Kidney tubule cell (primary cell): ENCODE measurements at places on chromosomes 6 and 20.

DNA sequence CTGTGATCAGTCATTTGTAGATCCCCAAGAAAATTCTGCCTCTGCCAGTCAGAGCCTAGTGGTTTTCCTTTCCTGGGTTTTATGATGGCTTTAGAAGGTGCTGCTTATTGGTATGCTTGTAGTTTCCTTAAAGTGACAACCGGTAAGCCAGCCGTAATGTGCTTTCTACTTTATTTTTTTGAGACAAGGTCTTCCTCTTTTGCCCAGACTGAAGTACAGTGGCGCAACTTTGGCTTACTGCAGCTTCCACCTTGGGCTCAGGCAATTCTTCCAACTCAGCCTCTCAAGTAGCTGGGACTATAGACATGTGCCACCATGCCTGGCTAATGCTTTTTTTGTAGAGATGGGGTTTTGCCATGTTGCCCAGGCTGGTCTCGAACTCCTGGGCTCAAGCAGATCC, 23.5 kb downstream of the MCM8 start:
- DNase-seq, result peak; percentile 16

DNA sequence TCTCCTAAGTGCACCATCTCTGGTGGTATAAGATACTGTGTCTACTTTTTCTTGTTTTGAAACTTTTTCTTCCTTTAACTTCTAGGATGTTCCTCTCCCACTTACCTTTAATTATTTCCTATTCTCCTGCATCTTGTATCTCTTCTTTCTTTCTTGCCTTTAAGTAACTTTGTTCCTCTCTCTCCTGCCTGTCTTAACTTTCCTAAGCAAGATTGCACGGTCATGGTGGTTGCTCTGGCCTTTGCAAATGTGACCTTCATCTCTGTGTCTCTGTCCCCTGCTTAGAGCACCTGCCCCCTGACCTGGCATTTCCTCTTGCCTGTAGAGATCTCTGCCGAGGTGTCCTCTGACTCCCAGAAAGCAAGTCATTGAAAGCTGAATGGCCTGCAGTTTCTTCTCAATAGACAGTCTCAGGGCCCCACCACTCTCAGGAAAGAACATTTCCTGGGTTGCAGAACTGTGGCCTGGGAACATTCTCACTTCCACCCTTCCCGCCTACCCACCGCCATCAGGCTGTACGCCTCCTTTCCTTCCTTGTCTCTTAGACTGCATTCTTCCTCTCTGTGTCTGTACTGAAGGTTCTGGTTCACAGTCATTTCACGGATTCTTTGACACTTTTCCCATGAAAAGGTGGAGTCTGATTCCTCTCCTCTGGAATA, 12.8 kb downstream of the ZDHHC14 start:
- no peak for DNase-seq

- no peak for DNase-seq
Measured at GRCh38 chr20:19710336-19711120, 47.5 kb upstream of the RIN2 start.

- DNase-seq, result no peak
Measured at GRCh38 chr6:12077021-12077710, 65.1 kb downstream of the HIVEP1 start.

- DNase-seq, result no peak
Measured at GRCh38 chr20:44587035-44587980, 4.9 kb downstream of the PKIG start.

DNA sequence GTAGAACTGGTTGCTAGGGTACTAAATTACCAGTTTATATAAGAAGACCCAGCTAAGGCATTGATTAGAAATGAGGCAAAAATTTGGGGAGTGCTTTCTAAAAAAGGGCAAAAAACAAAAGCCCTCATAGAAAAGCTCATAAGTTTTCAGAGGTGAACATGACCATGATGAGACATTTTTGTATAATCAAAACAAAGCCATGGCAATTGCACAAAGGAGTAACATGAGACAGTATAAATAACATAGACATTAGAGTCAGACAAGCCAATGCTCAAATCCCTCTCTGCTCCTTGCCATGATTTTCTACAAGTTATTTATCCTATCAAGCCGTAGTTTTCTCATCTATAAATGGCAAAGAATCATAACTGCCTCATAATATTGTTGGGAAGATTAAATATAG, 112.2 kb upstream of the ADTRP start:
- DNase-seq, result no peak
